ENCODE measurements at places on chromosomes 1 and 21.
A peak's percentile ranks its signal among the peaks of the same experiment; 100 is the strongest.

- DNase-seq = peak; percentile 61
These were observed 57.4 kb upstream of the MTF2 start for GRCh38 chr1:93021539-93022134.

DNA sequence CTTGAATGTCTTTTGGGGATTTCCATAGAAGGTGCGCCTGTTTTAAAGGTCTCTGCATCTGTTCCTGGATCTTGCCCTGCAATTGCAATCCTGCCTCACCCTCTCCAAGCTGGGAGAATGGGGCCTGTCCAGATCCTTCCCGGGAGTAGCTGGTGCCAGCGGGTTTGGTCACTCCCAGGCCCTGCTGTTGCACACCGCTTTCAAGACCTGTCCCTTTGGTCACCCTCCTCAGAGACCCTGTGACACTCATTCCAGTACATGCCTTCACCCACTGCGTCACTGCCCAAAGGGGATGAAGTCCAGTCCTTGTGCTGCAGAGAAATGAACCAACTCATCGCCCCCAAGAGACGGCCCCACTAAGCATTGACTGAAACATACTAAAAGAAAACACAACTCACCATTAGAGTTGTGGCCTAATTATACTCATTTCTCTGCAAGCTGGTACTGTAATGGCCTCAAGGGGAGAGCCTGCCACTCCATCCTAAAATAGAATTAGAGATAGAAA is 1.9 kb upstream of the IRF2BP2 start:
- no peak for DNase-seq

DNA sequence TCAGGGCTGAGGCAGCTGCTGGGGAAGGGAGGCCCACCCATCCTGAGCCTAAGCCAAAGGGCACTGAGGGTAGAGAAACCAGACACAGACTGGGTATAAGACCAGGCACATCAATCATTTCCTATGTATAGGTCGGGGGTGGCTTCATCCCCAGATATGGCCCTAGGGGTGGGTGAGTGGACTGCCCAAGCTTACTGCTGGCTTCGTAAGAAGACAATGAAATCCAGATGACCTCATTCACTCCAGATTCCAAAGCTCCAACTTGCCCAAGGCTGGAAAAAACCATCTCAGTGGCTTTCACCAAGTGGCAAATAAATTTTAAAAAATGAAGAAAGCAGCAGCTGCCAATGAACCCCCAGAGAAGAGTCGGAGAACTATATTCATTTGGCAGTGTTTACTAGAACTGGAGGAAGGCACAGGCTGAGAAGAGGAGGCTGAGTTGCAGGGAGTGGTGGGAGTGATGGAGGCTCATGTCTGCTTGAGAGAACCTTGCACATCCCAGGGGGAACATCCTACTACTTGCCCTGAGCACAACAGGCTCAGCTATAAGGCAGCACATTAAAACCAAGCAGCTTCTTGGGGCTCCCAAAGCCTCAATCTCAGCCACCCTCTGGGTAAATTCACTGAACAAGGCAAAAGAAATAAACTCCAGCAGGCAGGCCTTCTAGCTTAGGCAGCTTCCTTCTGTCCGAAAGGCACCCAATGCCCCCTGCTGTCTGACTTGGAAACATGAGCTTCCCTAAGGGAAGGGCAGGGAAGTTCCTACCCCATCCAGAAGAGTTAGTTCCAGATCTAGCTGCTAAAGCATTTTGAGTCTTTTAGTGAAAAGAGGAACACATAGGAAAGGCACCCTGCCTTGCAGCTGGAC is 14.1 kb downstream of the PEA15 start:
- DNase-seq = no peak

DNA sequence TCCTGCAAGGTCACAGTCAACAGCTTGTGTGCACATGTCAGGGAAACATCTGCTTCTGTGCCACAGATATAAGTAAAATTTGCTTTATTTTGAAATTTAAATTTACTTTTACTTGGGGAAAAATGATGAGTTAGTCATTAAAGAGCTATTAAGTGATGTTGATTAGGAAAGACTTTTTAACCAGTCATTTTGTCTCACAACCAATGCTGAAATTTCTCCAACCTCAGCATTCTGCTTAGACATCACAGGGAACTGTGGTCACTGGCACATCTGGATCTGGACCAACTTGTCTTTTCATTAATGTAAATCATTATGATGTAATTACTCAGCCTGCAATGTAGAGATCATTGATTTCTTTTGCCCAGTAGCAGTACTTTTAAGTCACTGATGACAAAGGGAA is 301.0 kb downstream of the TTLL7 start:
- DNase-seq = no peak

GRCh38 chr1:103516693-103517092 is 8.8 kb upstream of the RNPC3 start:
- no peak for DNase-seq

DNA sequence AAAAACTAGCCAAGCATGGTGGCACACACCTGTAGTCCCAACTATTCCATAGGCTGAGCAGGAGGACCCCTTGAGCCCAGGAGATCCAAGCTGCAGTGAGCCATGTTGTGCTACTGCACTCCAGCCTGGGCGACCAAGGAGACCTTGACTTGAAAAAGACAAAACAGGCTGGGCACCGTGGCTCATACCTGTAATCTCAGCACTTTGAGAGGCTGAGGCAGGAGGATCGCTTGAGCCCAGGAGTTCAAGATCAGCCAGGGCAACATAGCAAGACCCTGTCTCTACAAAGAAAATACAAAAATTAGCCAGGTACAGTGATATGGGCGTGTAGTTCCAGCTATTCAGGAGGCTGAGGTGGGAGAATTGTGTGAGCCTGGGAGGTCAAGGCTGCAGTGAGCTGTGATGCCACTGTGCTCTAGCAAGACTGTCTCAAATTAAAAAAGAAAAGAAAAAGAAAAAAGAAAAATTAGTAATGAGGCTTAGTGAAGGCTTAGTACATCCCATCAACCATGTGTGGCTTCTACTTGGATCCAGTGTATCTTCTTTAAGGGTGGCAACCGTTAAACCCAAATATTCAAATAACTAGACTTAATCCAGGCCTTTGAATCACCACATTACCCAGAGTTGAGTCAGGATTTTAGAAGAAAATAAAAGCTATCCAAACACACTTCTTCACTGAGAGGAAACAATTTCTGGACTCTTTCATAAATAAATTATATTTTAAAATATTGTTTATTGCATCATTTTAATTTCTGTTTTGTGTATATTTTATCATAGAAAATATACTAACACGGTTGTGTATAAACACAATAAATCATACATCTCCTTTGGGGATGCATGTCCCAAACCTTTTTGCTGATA is 74.3 kb upstream of the RAB4A start:
- DNase-seq = no peak

DNA sequence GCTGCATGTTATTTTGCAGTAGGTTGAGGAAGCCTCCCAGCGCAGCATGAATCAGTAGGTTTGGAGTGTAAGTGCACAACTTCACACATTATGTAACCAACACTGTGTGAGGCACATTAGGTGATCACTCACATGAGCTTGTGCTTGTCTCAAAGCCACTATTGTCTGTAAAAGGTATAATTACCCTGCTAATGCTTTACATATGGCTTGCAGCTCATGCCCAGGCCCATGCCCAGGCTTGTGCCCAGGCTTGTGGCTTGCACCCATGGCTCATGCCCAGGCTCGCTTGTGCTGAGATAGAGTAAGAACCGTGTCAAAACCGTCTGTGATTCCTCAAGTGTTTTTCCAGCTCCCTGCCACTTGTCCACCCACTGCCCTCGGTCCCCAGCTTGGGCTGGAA is 596.3 kb downstream of the LTN1 start:
- DNase-seq = no peak

DNA sequence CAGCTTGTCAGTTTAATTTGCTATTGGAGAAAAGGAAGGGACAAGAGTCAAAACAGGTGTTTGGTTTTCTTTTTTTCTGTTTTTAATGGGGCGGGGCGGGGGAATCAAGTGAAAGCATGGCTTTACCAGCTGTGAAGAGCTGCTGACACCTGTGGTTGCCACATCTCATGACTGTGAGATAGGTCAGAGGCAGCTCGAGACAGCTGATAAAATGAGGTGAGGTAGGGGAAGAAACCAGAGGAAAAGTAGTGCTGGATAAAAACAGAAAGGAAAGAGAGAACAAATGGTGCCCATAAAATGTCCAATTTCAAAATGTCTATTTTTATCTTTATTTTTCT is 272.3 kb downstream of the NEGR1 start:
- DNase-seq = no peak

DNA sequence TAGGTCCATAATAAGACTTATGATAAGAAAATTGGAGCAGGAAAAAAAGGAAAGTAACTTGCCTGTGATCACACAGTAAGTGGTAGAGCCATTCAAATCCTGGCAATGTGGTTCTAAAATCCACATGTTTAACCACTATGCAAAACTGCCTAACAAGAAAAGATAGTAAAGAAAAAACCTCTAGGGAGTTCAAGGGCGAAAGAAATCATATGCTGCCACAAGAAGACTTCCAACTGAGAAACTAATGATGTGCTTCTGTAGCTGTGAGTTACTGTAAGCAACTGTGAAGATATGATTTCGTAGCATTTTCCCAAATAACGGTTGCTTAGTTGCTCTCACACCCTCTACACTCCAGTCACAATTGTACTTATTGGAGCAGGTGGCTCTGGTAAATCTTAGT is 20.9 kb upstream of the LYPLAL1 start:
- no peak for DNase-seq

- peak; percentile 19 for DNase-seq
These were observed 1.6 kb downstream of the COG2 start for GRCh38 chr1:230643908-230644307.

- no peak for DNase-seq
These were observed 109.9 kb downstream of the GALNT2 start for GRCh38 chr1:230176871-230177411.

DNA sequence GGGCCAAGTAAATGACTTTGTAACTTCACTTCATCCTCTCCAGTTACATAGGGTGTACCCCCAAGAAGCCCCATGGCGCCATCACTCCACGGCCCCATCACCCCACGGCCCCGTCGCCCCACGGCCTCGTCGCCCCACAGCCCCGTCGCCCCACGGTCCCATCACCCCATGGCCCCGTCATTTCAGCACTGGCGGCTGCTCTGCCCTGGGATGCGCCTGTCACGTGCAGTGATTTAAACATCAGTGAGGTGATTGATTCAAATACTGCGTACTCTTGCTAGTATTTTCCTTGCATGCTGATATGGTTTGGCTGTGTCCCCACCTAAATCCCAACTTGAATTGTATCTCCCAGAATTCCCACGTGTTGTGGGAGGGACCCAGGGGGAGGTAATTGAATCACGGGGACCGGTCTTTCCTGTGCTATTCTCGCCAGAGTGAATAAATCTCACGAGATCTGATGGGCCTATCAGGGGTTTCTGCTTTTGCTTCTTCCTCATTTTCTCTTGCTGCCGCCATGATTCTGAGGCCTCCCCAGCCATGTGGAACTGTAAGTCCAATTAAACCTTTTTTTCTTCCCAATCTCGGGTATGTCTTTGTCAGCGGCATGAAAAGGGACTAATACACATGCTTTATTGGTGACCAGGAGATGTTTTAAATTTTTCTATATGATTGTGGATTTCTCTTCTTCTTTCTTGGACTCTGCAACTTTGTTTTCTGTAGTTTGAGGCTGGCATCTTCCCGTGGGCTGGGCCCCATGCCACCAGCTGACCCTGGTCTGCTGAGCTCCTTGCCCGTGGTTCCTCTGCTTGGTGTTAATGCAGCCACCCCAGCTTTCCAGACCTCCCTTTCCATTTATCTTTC is 50.1 kb upstream of the PCBP3 start:
- no peak for DNase-seq

GRCh38 chr1:25553749-25554429 is 10.5 kb downstream of the LDLRAP1 start:
- no peak for DNase-seq

GRCh38 chr1:89484092-89485038 is 40.3 kb upstream of the LRRC8B start:
- DNase-seq = no peak

- DNase-seq = no peak
These were observed 3.0 kb upstream of the CTSK start for GRCh38 chr1:150810958-150811659.
